ENCODE measurements at places on chromosomes 4 and X. TPM values are rescaled to one million over a fixed set of nuclear protein-coding genes. Genes with fewer than 3 reads are reported as not detected.
A peak's percentile ranks its signal among the peaks of the same experiment; 100 is the strongest.

DNA sequence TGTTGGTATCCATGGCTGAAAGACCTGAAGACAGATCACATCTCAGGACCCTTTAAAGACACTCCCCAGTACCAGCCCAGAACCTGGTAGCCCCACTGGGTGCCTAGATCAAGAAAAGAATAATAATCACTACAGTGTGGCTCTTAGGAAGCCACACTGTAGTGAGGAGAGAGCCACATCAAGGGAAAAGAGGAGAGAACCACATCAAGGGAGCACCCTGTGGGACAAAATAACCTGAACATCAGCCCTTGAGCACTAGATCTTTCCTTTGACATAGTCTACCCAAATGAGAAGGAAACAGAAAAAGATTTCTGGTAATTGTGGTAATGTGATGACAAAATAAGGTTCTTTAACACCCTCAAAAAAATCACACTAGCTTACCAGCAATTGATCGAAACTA is 15.3 kb downstream of the RTL3 start:
- DNase-seq: no peak

- no peak for DNase-seq
Observed at GRCh38 chrX:72539822-72540221, 32.8 kb downstream of the HDAC8 start.

Gene SPANXD
- not detected for total RNA-seq

DNA sequence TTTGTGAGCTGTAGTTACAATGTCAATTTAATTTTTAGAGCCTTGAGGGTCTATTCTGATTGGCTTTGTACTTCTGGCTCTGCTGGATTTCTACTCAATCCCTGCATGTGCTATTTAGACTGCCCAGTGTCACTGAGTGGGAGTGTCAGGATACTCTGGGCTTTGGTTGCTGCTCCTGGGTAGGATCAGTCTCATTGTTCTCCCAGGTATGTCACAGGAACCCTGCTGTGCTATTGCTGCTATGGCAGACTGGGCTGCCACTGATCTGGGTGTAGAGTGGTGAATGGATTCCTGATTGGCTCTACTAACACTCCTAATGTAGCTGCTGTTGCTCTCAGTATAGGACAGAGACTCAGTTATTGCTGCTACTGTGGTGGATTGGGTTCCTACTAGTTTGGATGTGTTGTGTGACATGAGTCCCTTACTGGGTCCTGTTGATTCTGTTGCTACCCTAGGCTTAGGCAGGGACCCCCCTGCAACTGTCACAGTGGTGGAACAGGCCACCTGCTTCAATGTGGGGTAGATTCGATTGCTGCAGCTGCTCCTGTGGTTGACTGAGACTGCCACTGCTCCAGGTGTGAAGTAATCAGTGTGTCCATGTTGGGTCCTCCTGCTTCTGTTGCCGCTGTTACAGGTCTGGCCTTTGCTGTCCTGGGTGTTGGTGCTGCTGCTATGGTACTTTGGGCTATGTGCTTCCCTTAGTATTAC is 707.8 kb upstream of the AMOT start:
- no peak for DNase-seq

Gene UPF3B
- 3.9 TPM for total RNA-seq

DNA sequence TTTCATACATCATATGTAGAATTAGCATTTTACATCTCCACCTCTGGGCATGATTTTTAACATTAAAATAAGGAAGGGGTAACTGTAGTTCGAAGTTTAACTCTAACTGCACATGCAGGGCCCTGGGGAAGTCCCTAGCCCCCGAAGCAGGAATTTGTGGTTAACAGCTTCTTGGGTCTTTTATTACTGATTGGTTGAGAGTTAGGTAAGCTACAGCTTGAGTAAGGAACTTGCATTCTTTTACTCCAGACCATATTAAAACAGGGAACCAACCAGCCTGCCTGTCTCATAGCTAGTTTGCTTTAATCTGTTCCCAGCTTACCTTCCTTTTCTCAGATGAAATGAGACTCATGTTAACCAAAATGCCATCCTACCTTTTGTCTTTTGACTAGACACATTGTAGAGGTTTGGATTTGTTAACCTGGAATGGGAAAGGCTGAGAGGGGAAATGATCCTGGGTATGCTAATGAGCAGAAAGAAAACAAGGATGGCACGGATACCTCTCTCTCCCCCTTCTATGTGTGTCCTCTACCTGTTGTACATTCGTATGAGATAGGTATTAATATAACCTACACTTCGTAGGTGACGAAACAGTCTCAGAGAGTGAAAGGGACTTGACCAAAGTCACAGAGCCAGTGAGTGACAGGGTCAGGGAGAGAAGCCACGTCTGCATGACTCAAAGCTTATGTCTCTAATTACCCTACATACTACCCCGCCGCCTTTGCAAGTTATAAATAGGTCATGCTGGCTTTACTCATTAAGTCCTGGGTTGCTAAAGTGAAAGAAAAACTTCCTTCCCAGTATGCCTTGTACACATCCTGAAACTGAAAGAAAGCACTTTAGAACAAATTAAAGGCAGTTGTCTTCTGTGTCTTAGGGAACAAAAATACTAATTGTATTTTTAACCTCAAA is 119.5 kb upstream of the AFF2 start:
- peak; percentile 21 for DNase-seq

Gene GAGE12H
- not detected for total RNA-seq

Gene MAGEA9B
- 0.17 TPM for total RNA-seq

- DNase-seq: no peak
Observed at GRCh38 chr4:25367004-25367621, 9.9 kb upstream of the ANAPC4 start.

Gene NLGN3
- 0.34 TPM for total RNA-seq

- DNase-seq: no peak
Observed at GRCh38 chr4:56426273-56426672, 9.1 kb downstream of the PPAT start.

DNA sequence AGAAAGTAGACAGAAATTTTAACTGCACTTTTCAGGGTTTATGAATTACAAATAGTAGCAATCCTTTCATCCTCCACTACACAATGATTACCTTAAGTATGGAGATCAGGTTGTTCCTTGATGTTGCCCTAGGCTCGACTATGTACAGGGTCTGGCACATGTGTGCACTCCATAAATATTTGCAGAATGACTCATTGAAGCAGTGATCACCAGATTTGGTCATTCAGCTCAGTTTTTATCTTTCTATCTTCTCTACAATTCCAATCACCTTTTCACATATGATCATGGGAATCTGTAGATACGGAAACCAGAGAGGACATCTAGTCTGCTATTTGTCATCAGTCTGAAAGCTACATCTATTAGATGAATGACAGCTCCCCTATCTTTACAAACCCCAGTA is 171.7 kb upstream of the HCCS start:
- peak; percentile 10 for DNase-seq

DNA sequence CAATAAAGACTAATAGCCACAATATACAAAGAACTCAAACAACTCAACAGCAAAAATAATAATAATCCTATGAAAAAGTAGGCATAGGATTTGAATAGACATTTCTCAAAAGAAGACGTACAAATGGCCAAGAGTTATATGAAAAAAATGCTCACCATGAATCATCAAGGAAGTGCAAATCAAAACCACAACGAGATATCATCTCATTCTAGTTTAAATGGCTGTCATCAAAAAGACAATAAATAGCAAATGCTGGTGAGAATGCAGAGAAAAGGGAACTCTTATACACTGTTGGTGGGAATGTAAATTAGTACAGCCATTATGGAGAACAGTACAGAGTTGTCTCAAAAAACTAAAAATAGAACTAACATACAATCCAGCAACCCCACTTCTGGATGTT is 18.8 kb downstream of the TLR6 start:
- no peak for DNase-seq

GRCh38 chr4:95929448-95930064 is 89.7 kb downstream of the PDHA2 start:
- no peak for DNase-seq

DNA sequence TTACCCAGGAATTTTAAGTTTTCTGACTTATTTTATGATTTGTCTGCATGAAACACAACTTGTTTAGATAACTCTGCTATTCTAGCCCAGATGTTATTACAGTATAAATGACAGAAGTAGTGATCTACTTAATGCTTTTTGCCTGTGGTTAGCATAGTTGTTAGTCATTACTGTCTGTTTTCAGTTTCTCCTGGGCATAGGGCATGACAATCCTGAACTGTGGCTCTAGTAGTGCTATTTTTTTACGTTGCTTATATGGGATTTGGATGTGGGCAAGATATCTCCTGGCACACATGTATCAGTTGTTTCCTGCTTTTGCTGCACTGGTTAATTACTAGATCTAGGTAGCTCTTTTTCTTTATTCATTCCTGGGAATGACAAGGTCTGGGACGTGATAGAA is 1005.8 kb downstream of the PCDH18 start:
- peak; percentile 14 for DNase-seq

GRCh38 chr4:119005928-119006460 is 117.3 kb downstream of the SYNPO2 start:
- DNase-seq: no peak

GRCh38 chr4:110132816-110133719 is 65.3 kb downstream of the ELOVL6 start:
- no peak for DNase-seq

DNA sequence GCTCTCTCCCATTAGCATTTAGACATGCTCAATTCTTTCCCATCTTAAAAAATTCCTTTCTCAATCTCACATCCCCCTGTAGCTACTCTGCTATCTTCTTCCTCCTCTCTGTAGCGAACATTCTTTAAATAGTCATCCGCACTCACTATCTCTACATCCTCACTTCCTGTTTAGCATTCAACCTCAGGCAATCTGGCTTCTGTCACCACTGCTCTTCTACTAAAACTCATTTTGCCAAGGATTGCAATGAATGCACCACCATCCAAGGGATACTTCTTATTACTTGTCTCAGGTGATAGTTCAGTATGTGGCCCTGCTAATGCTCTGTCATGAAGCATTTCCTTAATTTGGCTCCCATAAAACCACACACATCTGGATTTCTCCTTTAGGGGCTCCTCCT is 10.9 kb upstream of the TET2 start:
- DNase-seq: no peak

Gene SOWAHD
- not detected for total RNA-seq

DNA sequence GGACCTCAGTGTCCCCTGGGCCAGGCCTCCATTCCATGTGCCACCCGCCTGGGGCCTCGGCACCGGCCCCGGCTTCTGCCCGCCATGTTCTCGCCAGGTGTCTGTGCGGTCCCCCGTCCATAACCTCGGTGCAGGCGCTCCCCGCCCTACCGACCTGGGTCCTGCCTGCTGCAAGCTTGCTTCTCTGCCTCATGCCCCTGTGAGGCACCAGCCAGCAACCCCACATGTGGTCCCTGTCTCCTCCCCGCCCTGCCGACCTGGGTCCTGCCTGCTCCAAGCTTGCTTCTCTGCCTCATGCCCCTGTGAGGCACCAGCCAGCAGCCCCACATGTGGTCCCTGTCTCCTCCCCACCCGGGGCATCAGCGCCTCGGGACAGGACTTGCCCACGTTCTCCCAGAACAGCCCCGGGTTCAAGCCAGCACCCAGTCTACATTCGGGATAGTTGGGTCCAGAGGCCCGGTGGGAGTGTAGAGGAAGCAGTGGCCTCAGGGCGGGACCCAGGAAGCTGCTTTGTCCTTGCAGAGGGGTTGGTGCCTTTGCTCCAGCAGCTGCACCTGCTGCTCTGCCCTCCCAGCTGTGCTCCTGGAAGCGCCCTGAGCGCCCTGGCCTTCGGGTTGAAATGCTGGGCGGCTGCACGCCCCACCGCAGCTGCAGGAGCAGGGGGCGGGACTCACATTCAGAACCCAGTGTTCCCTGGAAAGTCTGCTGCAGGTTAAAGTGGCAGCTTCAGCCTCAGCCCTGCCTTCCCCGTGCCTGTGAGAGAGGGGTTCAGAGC is 20.1 kb upstream of the UVSSA start:
- DNase-seq: no peak

- DNase-seq: no peak
Observed at GRCh38 chr4:57498251-57498650, 388.1 kb upstream of the IGFBP7 start.

DNA sequence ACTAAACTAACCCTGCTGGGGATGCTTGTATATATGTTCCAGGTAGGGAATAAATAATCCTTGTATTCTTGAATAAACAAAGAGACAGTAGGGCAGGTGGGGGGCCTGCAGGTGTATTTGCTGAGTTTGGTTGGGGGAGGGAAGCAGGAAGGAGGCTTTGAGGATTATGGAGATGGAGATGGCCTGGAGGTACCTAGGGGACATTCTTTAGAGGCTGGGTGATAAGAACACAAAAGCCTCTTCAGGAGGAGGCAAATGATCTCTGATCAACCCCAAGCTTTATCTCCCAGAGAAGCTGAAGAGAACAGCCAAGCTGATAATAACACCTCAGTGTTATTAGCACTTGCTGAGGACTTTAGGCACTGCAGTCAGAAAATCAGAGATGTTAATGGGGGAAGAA is 187.7 kb downstream of the MGST2 start:
- no peak for DNase-seq

GRCh38 chr4:4752025-4752424 is 107.4 kb upstream of the MSX1 start:
- no peak for DNase-seq

Gene VCX3B
- total RNA-seq: not detected

DNA sequence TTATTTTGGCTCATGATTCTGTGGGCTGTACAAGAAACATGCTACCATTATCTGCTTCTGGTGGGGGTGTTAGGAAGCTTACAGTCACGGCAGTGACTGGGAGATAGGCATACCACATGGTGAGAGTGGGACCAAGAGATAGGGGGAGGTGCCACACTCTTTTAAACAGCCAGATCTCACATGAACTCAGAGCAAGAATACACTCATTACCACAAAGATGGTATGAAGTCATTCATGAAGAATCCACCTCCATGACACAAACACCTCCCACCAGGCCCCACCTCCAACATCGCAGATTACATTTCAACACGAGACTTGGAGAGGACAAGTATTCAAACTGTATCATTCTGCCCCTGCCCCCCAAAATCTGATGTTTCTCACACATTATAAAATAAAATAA is 2396.7 kb downstream of the PCDH7 start:
- no peak for DNase-seq

Gene UGT2B7
- 42.7 TPM for total RNA-seq

DNA sequence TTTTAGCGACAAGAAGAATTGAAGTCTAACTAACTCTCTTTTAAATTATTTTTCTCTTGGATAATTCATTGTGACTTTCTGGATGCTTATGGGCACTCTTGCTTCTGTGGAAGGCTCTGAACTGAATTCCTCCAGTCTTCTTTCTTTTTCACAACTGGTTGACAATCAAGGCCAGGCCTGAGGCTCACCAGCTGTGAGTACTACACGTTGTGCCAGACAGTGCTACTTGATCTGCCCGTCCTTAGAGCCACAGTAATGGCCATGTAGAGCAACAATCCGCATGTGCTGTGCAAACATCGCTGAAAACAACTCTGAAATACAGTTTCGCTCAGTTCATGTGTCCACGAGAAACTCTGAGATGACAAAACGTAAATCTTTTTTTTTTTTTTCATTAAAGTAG is 1336.3 kb upstream of the AGA start:
- no peak for DNase-seq

DNA sequence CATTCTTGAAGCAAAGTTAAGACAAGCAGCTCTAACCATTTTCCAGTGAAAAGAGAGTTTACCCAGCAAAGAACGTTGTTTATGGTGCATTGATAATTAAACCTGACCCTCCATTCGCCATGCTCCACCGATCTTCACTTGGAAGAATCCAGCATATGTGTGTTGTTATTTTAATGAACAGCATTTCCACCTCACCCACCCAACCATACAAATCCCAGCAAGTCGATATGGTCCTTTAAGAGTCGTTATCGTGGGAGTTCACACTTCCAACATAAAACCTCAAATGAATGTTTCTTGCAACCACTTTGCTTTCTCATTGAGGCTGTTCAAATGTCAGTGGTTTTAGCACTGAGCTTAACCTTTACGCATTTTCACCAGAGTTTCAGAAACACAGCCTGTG is 147.4 kb upstream of the LDB2 start:
- no peak for DNase-seq

GRCh38 chr4:182337366-182337765 is 94.2 kb downstream of the TENM3 start:
- DNase-seq: no peak

Gene AGA
- total RNA-seq: 10.8 TPM

All from kidney epithelial cell (primary cell).